ENCODE measurements at places on chromosomes 3 and 15. TPM values are rescaled to one million over a fixed set of nuclear protein-coding genes. Genes with fewer than 3 reads are reported as not detected.

Gene SAMMSON
- not detected for total RNA-seq

DNA sequence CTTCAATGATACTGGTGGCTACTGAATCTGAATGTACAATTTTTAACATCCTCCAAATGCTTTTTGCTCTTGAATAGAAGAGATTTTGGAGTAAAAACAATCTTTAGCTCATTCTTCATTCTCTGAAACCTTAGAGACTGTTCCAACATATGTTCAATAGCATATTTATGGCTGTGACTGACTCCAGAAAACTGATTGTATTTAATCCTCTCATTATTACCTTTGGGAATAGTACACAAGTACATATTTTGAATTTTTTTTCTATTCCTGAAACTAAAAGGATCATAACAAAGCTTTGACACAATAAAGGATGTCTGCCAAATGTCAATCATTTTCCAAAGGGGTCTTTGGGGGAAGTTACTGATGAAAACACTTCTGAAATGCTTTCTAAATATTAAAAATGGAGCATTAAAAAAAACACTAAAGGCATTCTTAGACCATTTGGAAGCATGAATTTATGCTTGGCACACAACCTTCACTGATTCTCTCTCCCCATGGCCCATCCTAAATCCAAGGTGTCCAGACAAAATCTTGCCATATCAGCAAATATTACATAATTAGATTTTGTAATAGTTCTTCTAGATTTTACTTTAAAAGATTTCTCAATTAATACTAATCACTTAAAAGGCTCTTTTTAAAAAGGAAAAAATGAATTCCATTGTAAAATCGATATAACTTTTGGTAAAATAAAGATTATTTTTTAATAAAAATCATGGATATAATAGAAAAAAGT is 936.8 kb downstream of the EPHA3 start:
- no peak for DNase-seq

- no peak for DNase-seq
Measured at GRCh38 chr3:33149342-33149741, 35.5 kb downstream of the CRTAP start.

DNA sequence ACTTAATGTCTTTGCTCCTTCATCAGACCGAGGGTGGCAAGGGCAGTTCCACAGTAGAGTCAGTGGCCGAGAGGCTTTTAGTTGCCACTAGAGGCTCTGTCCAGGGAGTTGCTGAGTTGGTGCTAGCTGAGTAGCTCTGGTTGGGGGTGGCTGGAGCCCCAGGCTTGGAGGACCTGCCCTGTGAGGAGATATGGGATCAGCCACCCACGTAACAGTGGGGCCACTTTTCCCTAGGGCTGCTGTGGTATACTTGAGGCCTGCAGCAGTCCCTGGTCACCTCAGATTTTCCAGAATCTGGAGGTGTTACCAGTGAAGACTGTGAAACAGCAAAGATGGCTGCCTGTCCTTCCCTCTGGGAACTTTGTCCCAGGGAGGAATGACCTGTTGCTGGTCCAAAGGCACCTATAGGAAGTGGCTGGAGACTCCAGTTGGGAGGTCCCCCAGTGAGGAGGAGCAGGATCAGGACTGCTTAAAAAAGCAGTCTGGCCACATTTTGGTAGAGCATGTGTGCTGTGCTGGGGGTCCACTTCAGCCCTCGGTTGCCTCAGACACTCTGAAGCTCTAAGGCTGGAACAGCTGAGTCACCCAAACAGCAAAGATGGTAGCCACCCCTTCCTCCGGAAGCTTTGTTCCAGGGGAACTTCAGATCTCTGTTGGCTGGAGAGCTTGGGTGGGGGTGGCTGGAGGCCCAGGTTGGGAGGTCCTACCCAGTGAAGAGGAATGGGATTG is 72.9 kb downstream of the AKAP13 start:
- DNase-seq, result no peak

- DNase-seq, result no peak
Measured at GRCh38 chr15:67521783-67522568, 1.0 kb downstream of the C15orf61 start.

DNA sequence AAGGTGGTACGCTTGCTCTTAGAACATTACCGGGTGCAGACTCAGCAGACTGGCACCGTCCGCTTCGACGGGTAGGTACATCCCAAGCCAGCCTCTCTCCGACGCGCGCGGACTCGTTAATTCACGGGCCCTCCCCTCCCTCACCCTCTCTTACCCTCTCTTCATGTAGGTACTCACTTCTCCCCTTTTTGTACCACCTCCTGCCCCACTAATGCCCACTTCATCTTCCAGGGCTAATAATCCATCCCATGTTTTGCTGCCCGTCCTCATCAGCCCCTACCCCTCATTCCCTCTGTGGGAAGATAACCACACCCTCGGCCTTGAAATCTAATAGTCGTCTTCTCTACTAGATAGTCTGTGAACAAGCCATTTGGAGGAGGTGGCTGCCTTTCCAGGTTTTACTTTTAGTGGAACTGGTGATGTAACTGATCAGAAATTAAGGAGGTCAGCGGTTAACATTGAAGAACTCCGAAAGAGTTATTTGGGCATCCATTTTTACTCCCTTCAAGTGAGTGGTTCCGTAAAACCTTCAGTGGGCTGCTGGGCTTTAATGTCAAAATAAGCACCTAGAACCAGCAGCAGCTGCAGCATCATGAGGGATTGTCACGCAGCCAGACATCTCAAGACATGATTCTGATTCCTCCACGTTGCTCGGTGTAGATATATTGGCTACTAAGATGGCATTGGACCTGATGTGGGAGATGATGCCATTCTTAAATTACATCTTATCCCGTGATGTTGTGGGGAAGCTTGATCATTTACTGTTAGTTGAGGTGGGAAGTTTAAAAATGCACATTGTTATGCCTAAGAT is 1.3 kb downstream of the FEM1B start:
- no peak for DNase-seq
